A549 treated with DMSO at 1 μM for 4 hours (cell line): ENCODE measurements at places on chromosomes 11 and 22. TPM values are rescaled to one million over a fixed set of nuclear protein-coding genes. Genes with fewer than 3 reads are reported as not detected.

Gene KRTAP5-10
- total RNA-seq: not detected in 5 replicates

Gene MMP12
- 0.05 to 0.18 TPM (median 0.06 TPM) in 4 of 5 replicates, not detected in the other for total RNA-seq

Gene SCUBE1
- 0.09 to 0.20 TPM (median 0.15 TPM) in 5 replicates for total RNA-seq

Gene C11orf87
- total RNA-seq: 0.01 to 0.06 TPM (median 0.02 TPM) in 4 of 5 replicates, not detected in the other

Gene OLFML1
- total RNA-seq: not detected in 5 replicates

Gene RNF169
- 5.1 to 6.8 TPM (median 6.5 TPM) in 5 replicates for total RNA-seq

Gene ZNF214
- total RNA-seq: 0.53 to 1.9 TPM (median 0.95 TPM) in 5 replicates

Gene TCP11L1
- total RNA-seq: 15.8 to 24.5 TPM (median 20.9 TPM) in 5 replicates

Gene OR51E2
- not detected in 5 replicates for total RNA-seq

Gene OTOG
- not detected in 5 replicates for total RNA-seq

Gene WNT11
- 0.88 to 1.4 TPM (median 1.2 TPM) in 5 replicates for total RNA-seq

Gene TUBA8
- 0.52 to 0.91 TPM (median 0.74 TPM) in 5 replicates for total RNA-seq

Gene NOL12
- total RNA-seq: 24.8 to 30.5 TPM (median 27.2 TPM) in 5 replicates

Gene MS4A6E
- total RNA-seq: not detected in 5 replicates

Gene PRMT3
- total RNA-seq: 30.1 to 35.8 TPM (median 33.2 TPM) in 5 replicates

Gene CNTF
- total RNA-seq: 1.2 to 1.9 TPM (median 1.5 TPM) in 5 replicates

Gene OR8D1
- total RNA-seq: not detected in 5 replicates

Gene INS
- total RNA-seq: not detected in 5 replicates

Gene OR52H1
- not detected in 5 replicates for total RNA-seq

Gene IFITM5
- total RNA-seq: not detected in 5 replicates

Gene UPK3A
- not detected in 5 replicates for total RNA-seq

Gene OR51B5
- total RNA-seq: not detected in 5 replicates

Gene OR10A5
- not detected in 5 replicates for total RNA-seq

Gene TRAPPC4
- total RNA-seq: 57.0 to 64.6 TPM (median 62.7 TPM) in 5 replicates
